NCI-H2081 treated with DMSO at 0.1 percent for 48 hours (cell line): ENCODE measurements at places on chromosomes 3 and 15.

GRCh38 chr15:48984811-48985352, 21.2 kb upstream of the SHC4 start:
- no peak for DNase-seq

GRCh38 chr3:51815614-51816013, 36.6 kb upstream of the IQCF6 start:
- no peak for DNase-seq

- no peak for DNase-seq
Measured at GRCh38 chr3:64799606-64800005, 111.8 kb upstream of the ADAMTS9 start.

DNA sequence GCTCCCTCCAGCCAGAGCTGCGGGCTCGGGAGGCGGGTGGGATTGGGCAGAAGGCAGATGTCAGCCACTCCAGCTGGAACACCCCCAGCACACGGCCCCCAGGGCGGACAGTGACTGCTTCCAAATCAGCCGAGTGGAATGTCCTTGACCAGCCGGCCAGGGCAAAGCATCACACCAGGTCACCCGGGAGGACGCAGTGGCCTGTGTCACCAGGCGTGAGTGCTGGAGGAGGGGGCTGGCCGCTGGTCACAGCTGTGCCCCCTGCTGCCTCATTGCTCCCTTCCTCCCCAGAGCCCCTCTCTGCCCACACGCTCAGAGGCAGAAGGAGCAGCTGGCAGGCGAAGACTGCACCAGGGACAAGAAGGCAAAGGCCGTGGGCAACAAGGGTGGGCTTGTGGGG, 33.5 kb downstream of the NTRK3 start:
- DNase-seq, result no peak

DNA sequence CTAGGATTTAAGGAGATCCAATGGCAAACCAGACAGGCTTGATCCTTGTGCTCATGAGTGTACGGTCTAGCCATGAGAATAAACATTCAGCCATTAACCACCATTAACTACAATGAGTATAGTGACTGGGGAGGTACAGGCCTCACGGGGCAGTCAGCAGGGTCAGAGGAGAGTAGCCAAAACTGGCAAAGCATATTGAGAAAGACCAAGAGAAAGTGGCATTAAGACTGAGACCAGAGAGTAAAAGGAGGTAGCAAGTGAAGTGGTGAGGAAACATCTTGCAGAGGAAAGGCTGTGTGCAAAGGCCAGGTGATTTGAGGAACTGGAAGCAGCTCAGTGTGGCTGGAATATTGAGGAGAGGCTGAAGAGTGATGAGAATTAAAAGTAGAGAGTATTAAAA, 407.2 kb upstream of the LMCD1 start:
- no peak for DNase-seq

GRCh38 chr3:187677604-187678003, 7.4 kb upstream of the SST start:
- no peak for DNase-seq

GRCh38 chr15:47548231-47548630, 169.1 kb upstream of the SEMA6D start:
- no peak for DNase-seq

DNA sequence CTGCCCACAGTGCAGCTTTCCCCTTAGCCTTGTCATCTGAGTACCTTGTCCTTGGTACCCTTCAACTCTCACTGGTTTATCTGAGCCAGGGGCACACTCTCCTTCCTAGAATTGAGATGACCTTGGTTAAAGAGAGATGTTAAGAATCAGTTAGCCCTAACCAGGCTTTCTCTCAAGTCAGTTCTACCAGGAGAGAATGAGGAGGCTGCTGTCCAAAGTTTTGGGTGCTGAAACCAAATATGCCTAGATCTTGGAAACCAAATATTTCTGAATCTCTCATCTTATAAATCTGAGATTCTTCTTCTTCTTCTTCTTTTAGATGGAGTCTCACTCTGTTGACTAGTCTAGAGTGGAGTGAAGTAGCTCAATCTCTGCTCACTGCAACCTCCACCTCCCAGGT, 12.0 kb upstream of the CTXND1 start:
- no peak for DNase-seq
